ENCODE measurements at places on chromosomes 16 and 17.
A peak's percentile ranks its signal among the peaks of the same experiment; 100 is the strongest.

DNA sequence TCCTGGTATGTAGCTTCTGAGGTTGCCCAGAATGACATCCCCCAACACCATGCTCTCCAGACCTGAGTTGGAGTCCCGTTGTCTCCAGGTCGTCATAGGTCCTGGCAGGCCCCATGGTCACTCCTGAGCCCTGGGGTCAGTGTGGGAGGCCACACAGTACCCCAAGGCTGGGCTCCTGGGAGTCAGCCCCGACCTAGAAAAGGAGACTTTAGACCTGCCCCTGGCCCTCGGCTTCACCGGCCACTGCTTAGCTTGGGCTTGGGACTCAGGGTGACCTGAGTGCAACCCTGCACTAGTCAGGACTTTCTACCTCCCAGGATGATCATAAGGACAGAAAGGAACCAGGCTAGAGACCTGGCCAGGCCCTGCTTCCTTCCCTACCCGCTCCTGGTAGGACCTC, 65.8 kb downstream of the PRMT7 start:
- no peak for DNase-seq

DNA sequence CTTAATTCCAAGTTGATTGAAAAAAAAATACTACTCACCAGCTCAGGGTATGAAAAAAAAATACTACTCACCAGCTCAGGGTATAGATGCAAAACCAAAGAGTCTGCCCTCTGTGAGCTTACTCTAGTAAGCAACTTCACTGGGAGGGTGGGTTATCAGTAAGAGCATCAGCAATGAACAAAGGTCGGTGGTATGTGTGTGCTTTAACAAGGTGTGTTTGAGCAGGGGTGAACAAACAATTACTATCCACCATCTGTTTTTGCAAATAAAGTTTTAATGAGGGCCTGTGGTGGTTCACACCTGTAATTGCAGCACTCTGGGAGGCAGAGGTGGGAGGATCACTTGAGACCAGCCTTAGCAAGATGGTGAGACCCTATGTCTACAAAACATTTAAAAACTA, 20.0 kb downstream of the NUFIP2 start:
- DNase-seq = no peak

GRCh38 chr16:2597560-2597902, 59.7 kb downstream of the PDPK1 start:
- no peak for DNase-seq

DNA sequence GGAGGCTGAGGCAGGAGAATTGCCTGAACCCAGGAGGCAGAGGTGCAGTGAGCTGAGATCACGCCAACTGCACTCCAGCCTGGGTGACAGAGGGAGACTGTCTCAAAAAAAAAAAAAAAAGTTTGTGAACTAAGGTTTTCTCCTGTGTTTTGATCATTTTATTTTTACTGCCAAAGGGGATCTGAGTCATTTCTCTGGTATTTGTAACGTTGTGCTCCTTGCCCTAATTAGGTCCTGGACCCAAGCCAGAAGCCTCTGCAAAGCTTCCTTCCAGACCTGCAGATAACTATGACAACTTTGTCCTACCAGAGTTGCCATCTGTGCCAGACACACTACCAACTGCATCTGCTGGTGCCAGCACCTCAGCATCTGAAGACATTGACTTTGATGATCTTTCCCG, 32.1 kb downstream of the IST1 start:
- DNase-seq = peak; percentile 78

DNA sequence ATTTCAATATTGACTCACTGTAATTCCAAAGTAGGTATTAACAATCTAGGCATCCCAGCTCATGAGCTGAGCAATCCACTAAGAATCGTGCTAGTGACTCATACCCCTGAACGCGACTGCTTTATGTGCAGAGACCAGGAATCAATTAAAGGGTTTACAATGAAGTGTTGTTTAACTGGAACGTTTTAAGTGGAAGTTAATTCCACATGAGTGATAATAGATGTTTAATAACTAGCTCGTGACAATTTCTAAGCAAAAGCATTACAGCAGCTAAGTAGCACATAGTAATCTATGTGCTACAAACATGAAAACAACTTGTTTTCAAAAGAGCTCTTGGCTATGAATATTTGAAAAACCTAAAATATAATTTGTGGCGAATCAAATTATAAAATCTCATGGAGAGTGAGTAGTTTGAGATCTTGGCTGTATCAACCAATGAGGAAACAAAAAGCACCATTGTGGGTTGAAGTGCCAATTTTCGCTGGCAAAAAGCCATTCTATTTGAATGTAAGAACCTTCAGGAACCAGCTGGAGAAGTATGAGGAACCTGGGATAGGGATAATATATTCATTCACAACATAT, 9.4 kb downstream of the GJC1 start:
- peak; percentile 81 for DNase-seq

- no peak for DNase-seq
These were observed 8.8 kb downstream of the TMEM170A start for GRCh38 chr16:75455677-75456076.

GRCh38 chr17:50219939-50220465, 18.6 kb upstream of the COL1A1 start:
- DNase-seq = peak; percentile 86

- DNase-seq = peak; percentile 94
These were observed 50.9 kb downstream of the CDH11 start for GRCh38 chr16:65070831-65071432.

GRCh38 chr16:89370081-89370511, 120.3 kb downstream of the ANKRD11 start:
- no peak for DNase-seq

DNA sequence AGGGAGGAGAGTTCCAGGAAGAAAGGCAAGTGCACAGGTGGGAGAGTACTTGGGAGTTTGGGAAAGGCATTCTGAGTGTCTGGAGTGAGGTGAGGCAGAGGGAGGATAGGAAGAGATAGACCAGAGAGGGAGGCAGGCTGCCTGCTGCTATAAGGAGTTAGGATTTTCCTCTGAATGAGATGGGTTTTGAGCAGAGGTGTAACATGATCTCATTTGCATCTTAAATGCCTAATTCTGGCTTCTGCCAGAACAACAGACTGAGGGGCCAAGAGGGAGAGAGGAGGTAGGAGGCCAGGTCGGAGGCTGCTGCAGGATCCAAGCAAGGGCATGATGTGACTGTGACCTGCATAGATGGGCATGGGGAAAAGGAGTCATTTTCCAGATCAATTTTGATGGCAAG, 31.5 kb upstream of the IRX6 start:
- no peak for DNase-seq

- DNase-seq = no peak
These were observed 69.1 kb downstream of the KLHDC4 start for GRCh38 chr16:87696726-87697125.

- no peak for DNase-seq
These were observed 189.6 kb downstream of the CPPED1 start for GRCh38 chr16:12613992-12614661.

- DNase-seq = peak; percentile 95
These were observed 6.7 kb upstream of the KRT31 start for GRCh38 chr17:41404024-41404671.

GRCh38 chr17:43728081-43728480, 30.5 kb downstream of the SOST start:
- DNase-seq = no peak

DNA sequence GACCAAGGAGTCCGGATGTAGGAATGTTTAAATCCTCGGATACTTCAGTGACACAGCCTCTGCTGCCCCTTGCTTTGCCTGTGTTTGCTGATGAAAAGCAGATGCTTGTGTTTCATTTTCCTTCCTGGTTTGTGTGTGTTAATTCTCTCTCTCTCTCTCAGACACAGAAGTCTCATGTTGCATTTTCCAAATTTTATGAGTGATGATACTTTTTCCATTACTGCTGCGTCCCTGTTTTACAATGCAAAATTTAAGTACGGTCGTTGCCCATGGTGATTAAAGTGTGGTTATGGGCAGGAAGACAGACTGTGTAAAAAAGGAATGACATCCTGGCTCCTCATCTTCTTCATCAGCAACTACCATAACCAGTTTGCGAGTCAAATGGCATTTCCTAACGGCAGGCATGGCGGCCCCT, 5.7 kb downstream of the RMI2 start:
- DNase-seq = peak; percentile 44

DNA sequence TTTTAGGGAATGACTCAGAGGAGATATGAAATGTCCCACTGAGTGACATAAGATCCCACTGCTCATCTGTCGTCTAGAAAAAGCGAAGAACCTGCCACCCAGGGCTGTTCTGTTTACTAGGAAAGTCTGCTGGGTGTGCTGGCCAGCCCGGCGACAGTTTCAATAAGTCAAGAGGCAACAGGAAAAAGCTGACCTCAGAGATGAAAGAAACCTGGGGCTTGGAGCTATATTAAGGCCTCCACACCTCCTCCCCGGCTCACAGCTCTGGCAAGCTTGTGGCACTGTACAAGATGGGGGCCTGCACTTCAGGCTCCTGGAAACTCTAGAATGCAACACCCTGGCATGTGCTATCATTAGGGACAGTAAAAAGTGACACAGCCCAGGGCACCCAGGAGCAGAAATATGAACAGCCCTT, 10.6 kb downstream of the ZFHX3 start:
- DNase-seq = no peak

- peak; percentile 77 for DNase-seq
These were observed 10.3 kb downstream of the HIC1 start for GRCh38 chr17:2064980-2065785.

DNA sequence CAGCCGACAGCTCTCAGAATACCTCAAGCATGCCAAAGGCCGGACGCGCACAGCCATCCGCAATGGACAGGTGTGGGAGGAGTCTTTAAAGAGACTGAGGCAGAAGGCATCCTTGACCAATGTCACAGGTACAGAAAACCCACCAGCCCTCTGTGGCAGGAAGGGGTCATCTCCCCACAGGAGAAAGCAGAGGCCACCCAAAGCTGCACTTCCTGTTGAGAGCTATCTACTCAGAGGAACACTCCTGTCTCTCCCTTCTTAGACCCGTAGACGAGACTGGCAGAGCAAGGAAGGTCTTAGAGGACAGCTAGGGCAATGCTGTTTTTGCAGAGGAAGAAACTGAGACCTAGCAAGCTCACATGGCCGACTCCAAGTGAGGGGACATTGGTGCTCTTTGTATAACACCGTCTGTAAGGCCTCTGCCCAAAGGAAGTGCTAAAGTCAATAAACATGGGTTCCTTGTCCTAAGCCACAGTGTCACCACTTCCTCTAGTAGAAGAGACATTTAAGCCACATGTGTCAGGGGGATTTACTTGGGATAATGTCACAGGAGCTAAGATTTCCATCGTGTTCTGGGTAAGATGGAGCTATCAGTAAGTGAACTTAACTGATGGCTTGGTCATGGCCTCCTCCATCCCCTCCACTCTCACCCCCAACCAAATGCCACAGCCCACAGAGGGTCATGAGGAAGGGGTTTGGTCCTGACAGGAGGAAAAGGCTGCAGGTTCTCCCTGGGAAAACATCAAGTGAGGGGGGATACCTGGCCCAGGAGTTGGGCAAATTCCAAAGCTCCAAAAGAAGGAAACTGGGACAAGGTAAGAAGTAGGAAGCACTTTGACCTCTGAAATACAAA, 9.4 kb downstream of the LPO start:
- DNase-seq = no peak

GRCh38 chr17:80163336-80163735, 6.5 kb upstream of the CARD14 start:
- peak; percentile 20 for DNase-seq

GRCh38 chr17:18025945-18026776, 12.8 kb downstream of the ATPAF2 start:
- peak; percentile 83 for DNase-seq

- DNase-seq = no peak
These were observed 5.6 kb downstream of the ZNRF1 start for GRCh38 chr16:75004460-75004859.

GRCh38 chr16:71995038-71995437, 5.2 kb downstream of the PKD1L3 start:
- no peak for DNase-seq

- DNase-seq = no peak
These were observed 104.4 kb downstream of the AMFR start for GRCh38 chr16:56320811-56321558.

GRCh38 chr16:12337871-12338655, 361.5 kb downstream of the SNX29 start:
- no peak for DNase-seq

Data from amniotic epithelial cell (primary cell).